Aorta (tissue), 5 donors: ENCODE measurements at places on chromosomes 16 and 17.

DNA sequence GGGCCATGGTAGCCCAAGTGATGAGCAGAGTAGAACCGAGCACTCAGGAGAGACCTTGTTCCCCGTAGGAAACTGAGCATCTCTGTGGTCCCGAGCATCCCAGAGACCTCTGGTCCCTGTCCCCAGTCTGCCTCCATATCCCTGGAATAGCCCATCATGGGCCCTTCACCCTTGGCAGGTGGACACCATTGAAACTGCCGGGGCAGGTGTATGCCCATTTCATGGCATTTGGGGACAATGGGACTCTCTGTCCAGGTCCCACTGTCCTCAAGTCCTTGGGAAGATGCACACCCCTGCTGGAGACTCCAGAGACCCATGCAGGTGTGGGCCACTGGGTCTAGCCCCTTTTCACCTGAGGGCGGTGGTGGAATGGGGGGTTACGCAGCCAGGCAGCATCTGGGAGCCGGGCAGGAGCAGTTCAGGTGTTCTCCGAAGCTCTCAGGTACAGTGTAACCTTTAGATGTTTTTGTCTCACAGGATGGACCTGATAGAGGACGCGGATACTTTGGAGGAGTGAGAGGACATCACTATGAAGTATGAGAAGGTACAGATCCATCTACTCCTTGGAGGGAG lies 75.9 kb downstream of the GOSR1 start:
- peak; percentile 55 for DNase-seq

DNA sequence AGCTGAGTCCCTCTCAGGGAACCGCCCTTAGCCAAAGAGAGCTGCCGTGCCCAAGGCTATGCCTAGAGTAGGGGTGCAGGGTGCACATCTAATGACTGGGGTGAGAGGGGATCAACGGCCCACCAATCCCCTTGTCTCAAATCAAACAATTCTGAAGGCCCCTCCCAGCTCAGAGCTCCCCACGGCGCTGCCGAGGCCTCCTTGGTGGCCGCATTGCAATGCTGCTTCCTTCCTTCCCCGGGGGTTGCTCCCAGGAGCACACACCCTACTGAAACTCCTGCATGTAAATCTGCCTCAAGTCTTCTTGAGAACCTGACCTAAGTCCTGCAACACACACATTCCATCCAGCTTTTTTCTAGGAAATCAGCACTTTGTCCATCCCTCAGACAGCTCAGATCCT lies 80.6 kb upstream of the RCVRN start:
- DNase-seq = no peak

DNA sequence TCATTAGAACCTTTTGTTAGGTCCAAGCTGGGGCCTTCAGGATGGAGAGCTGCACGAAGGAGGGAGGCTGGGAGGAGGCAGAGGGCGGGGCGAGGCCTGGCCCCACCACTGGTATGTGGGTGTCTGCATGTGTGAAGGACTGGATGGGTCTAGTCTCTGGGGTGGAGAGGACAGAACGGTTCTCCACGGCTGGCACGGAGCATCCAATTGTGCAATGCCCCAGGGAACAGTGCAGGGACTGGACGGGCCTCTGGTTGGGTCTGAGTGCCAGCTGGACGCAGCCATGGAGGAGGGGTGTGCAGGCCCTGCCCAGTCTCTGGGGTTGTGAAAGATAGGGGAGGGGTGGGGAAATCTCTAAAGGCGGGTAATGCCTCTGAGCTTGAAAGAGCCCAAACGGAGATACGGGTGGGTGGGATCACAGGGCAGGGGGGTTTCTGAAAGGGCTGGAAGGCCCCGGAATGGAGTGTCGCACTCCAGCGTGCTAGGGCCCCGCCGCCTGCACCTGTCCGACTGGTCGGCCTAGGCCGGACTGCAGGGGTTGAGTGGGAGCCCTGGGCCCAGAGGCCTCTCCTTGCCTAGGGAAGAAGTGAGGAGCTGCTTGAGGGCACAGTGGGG lies 1.6 kb downstream of the PPL start:
- DNase-seq = peak; percentile 92

- no peak for DNase-seq
Measured at GRCh38 chr17:48562934-48563333, 15.2 kb downstream of the HOXB4 start.

GRCh38 chr17:14559264-14560119 lies 258.6 kb downstream of the HS3ST3B1 start:
- no peak for DNase-seq

DNA sequence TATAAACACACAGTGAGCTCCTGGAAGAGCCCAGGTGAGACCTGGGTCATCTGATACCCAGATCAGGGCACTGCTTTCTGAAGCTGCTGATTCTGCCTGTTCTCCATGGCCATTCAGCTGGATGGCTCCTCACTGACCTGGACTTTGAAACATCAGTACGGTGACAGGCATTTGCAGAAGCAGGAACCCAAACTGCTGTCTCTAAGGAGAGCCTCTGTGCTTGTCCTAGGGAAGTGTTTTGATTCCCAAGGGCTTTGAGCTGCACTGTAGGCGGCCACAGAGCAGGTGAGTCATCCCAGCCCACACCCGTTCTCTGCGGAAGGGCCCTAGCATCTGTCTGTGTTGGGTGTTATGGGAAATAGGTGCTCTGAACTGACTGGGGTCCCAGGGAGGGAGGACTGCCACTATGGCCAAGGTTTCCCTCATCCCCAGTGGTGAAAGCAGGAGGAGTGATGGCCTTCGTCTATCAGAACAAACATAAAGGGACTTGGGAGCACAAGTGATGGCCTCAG lies 60.7 kb upstream of the ADCY9 start:
- no peak for DNase-seq

DNA sequence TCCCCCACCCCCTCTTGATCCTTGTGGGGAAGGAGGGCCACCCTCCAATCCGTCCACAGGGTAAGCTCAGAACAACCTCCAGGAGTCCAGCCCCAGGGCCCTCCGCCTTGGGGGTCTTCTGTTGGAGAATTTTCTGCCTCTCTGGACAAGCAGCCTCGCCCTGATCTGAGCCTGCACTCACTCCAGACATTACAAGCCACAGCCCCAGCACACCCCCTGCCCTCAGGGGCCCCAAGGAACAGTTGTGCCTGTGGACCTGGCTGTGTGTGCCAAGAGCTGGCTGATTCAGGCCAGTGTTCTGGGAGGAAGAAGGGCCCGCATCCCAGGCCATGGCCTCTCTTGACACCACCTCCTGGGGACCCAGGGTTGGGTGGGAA lies 477 bp upstream of the ARHGAP27 start:
- no peak for DNase-seq

DNA sequence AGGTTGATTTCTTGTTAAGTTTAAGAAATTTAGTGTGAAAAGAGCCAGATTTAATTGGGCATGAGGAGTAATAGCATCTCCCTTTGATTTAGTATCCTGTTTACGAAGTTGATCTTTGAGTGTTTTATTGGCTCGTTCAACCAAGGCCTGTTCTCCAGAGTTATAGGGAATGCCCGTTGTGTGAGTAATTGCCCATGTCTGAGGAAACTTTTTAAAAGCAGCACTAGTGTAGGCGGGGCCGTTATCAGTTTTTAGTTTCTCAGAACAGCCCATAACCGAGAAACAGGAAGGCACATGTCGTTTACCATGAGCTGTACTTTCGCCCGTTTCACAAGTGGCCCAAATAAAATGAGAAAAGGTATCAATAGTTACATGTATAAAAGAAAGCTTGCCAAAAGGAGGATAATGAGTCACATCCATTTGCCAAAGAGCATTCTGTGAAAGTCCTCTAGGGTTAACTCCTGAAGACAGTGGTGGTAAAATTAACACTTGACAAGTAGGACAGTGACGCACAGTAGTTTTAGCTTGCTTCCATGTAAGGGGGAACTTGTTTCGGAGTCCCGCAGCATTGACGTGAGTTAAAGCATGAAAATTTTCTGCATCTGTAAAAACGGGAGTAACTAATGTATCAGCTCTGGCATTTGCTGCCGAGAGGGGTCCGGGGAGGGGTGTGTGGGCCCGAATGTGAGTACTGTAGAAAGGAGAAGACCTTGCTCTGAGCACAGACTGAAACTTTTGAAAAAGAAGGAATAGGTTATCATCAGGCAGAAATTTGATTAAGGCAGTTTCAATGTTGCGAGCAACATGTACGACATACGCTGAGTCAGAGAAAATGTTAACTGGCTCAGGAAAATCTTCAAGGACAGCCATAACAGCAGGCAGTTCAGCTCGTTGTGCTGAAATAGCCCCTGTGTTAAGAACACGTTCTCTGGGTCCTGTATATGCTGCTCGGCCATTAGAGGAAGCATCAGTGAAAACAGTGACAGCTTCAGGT lies 18.5 kb upstream of the KCTD5 start:
- DNase-seq = no peak

DNA sequence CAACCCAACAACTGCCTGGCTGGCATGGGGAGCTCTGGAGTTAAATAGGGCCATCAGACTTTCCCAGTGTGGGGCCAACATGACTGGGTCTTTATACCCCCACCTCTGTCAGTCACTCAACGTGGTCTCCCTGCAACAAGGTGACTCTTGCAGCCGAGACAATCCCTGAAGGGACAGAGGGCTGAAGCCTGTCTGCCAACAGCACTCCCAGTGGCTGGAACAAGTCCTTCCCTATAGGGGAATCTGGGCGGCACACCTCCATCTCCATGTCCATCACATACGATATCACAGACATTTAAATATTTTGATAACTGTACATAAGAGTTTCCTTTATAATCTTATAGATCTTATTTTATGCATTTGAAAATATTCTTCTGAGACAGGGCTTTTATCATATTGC lies 4.8 kb upstream of the MAPT start:
- DNase-seq = no peak

- no peak for DNase-seq
Measured at GRCh38 chr16:79066561-79066960, 534.0 kb downstream of the MAF start.

- DNase-seq = no peak
Measured at GRCh38 chr16:82834151-82834815, 207.5 kb downstream of the CDH13 start.

DNA sequence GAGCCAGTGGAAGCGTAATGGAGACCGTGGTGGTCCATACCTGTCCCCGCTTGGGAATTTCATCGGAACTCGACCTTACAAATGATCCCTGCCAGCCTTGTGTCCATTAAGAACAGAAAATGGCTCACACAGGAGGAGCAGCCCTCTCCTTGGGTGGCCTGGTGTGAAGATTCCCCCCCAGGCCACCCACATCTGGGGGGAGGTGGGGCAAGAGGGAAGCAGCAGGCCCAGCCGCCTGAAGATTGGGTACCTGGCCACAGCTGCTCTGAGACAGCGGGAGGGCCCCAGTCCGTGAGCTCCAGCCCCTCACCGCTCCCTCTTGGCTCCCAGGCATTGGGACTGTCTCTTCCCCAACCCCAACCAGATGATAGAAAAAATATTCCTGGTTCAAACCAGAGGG lies 277.8 kb upstream of the FOXF1 start:
- no peak for DNase-seq

DNA sequence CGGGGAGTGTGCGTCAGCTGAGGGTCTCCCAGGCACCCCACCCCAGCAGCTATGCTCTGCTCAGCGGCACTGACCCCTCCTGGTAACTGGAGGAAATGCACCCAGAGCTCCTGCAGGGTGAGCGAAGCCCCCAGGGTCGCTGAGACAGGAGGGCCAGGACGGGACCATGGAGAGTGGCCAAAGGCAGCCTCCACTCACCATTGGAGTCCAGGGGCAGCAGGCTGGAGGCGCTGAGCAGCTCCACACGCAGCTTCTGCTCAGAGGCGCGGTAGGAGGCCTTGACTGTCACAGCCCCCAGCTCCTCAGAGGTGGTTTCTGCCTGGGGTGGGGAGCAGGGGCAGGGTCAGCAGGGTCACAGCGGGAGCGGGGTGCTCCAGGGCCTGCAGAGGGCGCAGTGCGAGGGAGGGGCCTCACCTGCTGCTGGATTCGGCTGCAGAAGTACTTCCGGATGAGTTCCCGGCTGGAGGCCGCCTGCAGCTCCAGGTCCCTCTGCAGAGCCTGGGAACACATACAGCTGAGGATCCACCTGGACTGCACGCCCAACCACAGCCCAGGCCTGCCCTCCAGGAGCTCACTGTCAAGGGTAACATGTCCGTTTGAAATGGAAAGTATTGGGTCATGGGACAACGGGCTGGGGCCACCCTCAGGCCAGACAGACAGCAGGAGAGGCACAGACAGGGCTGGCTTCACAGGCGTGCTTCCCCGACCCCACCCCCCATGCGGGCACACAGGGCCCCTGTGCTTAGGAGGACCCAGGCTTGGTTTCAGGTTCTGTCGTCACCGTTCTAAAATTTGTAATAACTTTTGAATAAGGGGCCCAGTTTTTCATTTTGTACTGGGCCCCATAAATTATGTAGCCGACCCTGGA lies 13.8 kb downstream of the UNC13D start:
- no peak for DNase-seq

DNA sequence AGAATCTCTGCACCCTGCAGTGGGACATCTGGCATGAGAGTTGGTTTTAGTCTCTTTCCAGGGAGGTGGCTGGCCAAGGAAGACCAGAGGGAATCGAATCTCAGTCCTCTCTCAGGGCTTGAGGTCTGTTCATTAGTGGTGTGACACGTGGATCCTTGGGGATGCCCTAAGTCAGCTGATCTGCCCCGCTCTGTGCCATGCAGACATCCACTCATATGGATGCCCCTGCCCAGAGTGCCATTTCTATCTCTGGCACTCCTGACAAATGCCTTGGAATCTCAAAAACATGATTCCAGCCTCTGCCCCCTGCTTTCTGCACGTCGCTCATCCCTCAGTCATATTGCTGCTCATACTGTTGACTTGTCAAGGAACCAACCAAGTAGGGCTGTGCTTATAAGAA lies 38.8 kb downstream of the WSCD1 start:
- DNase-seq = no peak

- no peak for DNase-seq
Measured at GRCh38 chr16:67430504-67430976, 381 bp upstream of the HSD11B2 start.

DNA sequence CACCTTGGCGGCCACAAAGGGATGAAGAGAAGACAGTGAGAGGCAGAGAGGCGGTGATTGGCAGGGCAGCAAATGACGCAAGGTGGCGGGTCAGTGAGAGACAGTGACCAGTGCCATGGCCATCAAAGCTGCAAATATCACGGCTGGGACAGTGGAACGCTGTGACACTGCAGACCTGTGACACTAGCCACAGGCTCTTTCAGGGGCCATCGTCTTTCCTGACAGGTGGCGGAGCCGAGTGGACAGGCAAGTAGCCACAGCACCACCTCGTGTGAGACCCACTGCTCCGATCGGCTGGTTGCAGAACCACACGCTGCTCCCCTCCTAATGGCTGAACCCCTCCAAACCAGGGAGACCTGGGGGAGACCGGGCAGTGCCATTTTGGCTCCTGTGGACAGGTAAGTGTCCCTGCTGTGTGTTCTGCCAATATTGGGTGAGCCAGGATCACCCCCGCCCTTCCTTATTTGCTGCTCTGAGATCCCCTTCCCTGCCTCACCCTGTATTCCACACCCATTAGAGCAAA lies 7.9 kb upstream of the ZNF778 start:
- DNase-seq = no peak
